ENCODE measurements at places on chromosomes 7 and 10.

- DNase-seq, result no peak
Observed at GRCh38 chr10:63106111-63106755, 26.9 kb upstream of the NRBF2 start.

DNA sequence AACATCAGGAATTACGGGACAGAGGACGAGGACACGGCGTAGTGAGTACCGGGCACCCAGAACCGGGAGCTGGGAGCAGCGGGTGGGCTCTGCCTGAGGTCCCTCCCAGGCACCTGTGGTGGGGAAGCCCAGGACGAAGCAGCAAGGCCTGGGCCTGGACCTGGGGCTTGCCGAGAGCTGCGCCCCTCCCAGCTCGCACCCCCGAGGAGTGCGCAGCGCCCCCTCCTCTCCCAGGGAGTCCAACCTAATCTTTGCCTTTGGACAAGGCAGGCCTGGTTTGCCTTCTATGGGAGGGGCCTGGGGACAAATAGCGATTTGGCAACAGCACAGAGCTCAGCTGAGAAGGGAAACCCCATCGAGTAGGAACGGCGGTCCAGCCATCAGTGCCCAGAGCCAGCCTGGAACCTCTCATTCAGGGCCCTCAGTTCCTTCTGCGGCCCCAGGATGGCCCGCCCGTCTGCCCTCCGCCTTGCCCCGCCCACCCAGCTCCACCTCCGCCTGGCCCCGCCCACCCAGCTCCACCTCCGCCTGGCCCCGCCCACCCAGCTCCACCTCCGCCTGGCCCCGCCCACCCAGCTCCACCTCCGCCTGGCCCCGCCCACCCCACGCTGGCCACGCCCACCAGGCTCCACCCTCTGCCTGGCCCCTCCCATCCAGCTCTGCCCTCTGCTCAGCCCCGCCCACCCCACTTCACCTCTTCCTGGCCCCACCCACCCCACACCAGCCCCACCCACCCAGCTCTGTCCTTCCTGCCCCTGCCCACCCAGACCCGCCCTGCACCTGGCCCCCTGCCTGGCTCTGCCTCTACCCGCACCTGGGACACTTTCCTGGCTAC is 32.5 kb upstream of the KNDC1 start:
- DNase-seq, result no peak

DNA sequence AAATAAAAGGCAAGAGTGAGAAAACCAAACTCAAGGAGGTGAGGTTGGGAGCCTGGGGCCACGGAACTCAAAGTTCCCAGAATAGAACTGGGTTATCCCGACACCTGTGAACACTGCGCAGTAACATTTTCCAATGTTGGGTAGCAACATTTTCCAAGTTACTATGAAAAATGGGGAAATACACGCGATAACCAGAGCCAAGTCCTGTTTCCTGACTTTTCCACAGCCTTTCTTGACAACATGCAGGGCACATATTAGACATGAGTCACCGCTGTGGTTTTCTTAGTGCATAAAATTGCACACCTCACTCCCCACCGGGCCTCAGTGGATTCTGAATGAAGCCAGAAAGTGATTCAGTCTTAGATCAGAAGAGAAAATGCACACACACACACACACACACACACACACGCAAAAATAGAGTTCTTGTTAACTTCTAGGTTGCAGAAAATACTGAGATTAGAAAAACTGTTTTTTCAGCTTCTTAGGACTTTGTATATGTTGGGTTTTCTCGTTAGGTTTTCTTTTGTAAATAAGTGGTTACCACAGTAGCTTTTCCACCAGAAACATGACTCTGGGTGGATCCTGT is 70.0 kb downstream of the CAMK1D start:
- DNase-seq, result no peak

- no peak for DNase-seq
Observed at GRCh38 chr7:66737667-66738066, 2.9 kb upstream of the RABGEF1 start.

GRCh38 chr7:73903321-73904218 is 42.6 kb downstream of the TMEM270 start:
- DNase-seq, result no peak

GRCh38 chr10:99888622-99889021 is 106.2 kb downstream of the ABCC2 start:
- no peak for DNase-seq

- no peak for DNase-seq
Observed at GRCh38 chr10:91684841-91685240, 52.0 kb upstream of the PPP1R3C start.

GRCh38 chr10:70785190-70785589 is at the start of gene TBATA:
Gene TBATA, minus strand, starts transcription at chr10:70785377. Its CDS starts 1,998 bp downstream, at chr10:70783379.
- no peak for DNase-seq

GRCh38 chr7:154353355-154353767 is 301.2 kb downstream of the DPP6 start:
- no peak for DNase-seq

DNA sequence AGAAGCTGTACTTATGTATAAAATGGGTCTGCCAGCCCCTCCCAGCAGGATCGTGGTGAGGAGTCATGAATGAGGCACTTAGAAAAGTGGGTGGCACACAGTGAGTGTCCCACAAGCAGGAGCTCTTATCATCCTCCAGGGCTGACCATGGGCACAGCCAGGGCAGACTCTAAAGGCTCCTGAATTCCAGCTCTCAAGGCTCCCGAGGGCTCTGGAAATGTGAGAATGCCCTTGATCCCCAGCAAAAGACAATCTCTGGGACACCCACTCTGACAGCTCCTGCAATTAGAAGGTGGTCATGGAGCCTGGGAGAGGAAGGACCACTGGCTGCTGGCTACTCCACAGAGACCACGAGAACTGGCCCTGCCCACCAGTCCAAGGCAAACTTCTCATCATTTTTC is 1.6 kb downstream of the VSTM4 start:
- DNase-seq, result no peak

DNA sequence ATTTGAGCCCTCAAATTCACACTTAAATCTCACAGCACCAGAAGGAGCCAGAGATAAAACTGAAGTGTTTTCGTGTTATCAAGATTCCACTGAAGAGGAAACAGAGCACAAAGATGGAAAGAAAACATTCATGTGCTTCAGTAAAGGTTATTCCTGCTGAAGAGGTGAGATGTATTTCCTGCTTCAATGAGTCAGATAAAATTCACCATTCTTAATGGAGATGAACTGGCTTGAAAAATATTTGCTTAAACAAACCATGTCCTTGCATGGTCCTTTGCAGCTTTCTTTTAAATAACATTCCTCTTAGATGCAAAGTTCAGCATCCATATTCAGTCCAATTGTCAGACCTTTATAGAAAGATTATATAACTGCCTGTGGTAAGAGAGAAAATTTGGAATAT is 294.2 kb downstream of the IPMK start:
- DNase-seq, result no peak

DNA sequence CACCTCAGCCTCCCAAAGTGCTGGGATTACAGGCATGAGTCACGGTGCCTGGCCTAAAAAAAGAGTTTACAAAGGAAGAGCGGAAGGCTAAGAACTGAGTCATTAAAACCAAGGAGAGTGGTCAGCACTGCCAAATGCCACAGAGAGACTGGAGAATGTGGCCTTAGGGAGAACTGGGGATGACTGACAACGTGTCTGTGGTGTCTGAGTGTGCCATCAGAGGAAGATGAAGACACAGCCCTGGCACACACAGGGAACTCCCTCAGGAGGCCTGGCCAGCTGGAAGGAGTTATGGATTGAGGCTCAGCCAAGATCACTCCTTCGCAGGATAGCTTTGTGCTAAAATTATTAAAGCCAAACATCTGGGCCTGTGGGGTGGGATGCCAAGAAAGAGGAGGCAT is 3.9 kb upstream of the INA start:
- DNase-seq, result no peak

GRCh38 chr7:44652535-44652934 is 46.1 kb downstream of the OGDH start:
- DNase-seq, result no peak

DNA sequence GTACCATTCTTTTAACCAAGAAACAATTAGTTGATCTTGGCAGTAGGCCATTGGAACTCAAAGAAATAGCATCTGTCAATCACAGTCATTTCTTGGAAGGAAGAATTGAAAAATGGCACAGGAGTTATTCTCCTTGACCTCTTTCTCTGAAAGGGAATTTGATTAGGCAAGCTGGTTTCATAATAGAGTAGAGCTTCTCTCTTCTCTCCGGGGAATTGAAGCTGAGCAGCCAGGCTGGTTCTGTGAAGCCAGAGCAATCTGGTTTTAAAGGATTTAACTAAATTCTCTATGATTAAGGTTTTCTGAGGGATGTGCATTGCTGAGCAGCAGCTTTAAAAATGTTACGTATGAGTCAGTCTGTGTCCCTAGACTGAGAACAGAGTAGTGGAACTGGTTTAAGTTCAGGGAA is 70.2 kb downstream of the AHCYL2 start:
- DNase-seq, result no peak

DNA sequence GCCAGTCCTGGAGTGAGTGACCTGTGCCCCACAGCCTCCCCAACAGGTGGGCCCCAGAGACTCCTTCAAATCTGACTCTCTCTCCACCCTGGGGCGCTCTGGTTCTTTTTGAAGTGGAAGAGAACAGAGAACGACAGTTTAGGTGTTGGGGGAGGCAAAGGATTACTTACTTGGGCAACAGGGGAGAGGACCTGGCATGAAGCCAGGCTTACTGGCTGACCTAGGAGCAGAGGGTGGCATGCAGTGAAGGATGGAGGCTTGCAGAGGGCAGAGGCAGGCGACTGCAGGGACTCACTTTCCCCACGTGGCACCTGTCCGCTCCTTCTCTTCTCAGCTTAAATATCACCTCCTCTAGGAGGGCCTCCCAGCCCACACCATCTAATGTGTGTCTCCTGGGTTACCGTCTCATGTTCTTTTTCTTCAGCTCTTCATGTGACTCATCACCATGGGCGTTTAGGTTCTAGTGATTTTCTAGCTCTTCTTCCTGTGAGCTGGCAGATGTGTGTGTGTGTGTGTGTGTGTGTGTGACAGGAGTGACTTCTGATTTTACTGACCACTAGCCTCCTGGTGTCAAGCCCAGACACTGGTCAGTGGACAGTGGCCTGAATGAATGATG is 15.5 kb downstream of the LZTS2 start:
- DNase-seq, result no peak

Measured in KG1 (cell line).